ENCODE measurements at places on chromosomes 7 and 10.

- DNase-seq: no peak
These were observed 145.5 kb upstream of the AGR3 start for GRCh38 chr7:17027143-17027788.

GRCh38 chr7:114986190-114987180 is 64.6 kb downstream of the MDFIC start:
- DNase-seq: no peak

DNA sequence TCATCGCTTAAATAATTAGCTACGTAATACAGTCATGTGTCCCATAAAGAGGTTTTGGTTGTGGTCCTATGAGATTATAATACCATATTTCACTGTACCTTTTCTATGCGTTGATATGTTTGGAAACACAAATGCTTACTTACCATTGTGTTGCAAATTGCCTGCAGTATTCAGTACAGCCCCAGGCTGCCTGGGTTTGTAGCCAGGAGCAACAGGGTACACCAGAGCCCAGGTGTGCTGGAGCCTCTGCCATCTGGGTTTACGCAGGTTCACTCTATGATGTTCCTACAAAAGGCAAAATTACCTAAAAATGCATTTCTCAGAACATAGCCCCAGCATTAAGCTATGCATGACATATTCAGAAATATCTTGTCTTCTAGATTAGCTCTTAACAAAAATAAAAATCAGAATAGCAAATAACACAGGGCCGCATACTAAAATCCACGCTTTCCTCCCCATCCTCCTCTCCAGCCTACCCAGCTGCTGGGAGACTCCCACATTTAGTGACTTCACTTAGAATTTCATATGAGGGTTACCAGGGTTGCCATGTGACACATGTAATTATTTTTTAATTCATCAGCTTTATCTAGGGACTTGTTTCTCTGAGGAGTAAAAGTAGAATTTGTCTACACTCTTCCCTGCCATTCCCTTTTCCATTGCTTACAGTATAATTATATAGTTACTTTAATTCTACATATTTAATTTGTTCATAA is 559.0 kb upstream of the ADARB2 start:
- no peak for DNase-seq

GRCh38 chr10:73907841-73908517 is 3.0 kb upstream of the PLAU start:
- DNase-seq: no peak

GRCh38 chr7:136079478-136079892 is 102.3 kb upstream of the MTPN start:
- no peak for DNase-seq

DNA sequence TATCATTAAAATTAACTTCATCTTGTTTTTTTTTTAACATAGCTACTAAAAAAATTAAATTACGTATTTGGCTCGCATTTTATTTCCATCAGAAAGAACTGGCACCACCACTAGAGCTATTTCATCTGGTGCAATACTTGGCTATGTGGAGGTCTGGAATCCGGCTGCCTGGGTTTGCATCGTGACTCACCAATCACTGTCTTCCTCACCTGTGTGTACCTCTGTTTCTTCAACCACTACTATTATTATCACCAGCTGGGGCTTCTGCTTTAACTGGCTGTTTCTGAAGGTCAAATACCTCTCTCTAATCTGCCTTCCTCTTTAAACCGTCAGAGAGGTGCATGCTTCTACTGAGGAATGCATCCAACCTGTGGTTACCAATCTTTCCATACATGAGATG is 6.5 kb downstream of the WDR91 start:
- no peak for DNase-seq

- DNase-seq: no peak
These were observed 57.1 kb upstream of the RHOBTB1 start for GRCh38 chr10:61000769-61001730.

- no peak for DNase-seq
These were observed 367.5 kb downstream of the CCSER2 start for GRCh38 chr10:84695902-84696301.

GRCh38 chr7:90797596-90797995 is 201.5 kb downstream of the CDK14 start:
- DNase-seq: no peak

DNA sequence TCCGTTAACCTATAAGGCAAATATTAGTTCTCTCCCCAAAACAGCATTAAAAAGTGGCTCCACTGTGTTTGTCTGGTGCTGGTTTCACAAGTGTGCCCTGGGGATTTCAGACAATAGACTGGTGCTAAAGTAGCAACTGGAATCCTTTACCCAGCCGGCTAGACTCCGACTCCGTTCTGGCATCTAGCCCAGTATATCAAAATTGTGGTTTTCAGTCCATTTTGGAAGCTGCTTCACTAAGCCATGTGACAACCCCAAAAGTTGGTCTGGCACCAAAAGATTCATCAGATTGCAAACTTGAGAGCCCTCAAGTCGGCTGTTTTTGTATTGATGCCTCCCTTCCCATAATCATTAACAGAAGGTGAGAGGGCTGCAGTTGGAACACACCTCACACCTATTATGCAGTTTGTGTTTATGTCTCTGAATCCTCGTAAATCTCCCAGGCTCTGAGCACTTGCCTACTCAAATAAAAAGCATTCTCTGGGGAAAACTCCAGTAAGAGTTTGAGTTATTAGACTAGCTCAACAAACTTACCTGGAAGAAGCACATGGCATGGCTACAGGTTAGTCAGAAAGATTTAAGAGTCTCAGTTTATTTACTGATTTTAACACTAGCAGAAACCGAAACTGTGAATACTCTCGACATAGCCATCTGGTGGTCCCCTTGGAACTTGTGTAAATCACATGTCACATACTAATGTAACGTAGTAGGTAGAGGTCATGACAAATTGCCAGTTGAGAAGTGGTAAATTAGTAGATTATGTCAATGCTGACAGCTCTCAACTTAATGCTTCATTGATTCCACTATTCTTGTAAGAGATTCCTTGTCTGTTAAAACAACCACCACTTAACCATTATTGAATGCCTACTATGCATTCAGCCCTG is 14.8 kb upstream of the WNT16 start:
- DNase-seq: no peak

DNA sequence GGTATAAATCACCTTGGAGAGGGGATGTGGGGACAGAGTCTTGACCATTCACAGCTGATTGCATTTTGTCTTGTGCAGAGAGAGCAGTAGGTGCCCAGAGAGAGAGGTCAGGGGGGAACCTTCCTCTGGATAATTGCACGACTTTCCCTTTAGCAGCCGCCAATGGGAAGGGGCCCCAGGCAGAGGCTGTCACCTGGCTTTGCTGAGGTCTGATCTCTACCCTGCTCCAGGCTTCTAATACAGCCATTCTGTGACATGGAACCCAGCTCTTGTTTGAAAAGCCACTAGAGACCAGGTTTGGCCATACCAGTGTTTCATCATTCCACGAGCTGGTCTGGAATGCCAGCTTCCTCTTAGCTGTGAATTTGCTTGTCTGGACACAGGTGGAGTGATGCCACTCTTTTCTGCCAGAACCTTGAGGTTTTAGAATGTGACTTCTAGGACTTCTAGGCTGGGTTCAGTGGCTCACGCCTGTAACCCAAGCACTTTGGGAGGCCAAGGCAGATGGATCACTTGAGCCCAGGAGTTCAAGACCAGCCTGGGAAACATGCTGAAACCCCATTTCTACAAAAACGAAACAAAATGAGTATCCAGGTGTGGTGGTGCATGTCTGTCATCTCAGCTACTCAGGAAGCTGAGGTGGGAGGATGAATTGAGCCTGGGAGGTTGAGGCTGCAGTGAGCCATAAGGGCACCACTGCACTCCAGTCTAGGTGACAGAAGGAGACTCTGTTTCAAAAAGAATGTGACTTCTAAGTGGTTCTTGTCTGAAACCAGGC is 159.9 kb downstream of the CAMK1D start:
- no peak for DNase-seq

DNA sequence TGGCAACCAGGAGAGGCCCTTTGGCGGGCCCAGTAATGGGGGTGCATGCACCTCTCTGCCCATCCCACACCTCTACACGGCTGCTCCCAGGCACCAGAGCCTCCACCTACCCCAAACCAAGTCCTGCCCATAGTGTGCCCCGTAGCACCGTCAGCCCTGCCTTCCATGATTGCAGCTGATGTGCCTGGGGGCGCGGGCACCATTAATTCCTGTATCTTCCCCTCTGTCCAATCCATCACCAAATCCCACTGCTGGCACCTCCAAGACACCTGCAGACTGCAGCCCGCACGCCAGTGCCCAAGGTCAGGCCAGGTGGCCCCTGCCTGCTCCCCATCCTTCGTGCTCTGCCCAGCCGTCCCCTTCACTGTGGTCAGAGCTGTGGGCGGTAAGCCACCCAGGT is 533.0 kb downstream of the PTPRN2 start:
- no peak for DNase-seq

GRCh38 chr10:94496010-94496409 is 49.6 kb upstream of the HELLS start:
- DNase-seq: no peak

DNA sequence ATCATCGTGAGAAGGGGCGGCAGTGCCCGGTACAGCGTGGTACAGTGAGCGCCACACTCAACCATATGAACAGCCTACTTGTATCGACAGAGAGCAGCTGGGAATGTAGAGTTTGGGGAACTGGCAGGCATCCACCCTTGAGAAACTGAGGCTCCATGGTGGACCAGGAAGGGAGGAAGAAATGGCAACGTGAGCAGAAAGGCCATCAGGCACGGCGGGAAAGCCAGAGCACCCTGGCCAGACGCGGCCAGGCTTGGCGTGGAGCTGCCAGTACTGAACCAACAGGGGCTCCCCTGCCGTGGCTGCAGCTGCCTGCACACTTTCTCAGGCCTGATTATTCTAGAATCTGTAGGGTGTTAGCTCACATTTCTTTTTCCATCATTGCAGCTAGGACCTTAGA is 442.3 kb downstream of the PTPRN2 start:
- no peak for DNase-seq

- no peak for DNase-seq
These were observed 104.2 kb upstream of the CHST15 start for GRCh38 chr10:124197371-124198124.

GRCh38 chr7:88835147-88835728 is 39.7 kb upstream of the TEX47 start:
- DNase-seq: no peak

- DNase-seq: no peak
These were observed 110.1 kb downstream of the INHBA start for GRCh38 chr7:41592794-41593193.

GRCh38 chr10:116211682-116212081 is 61.3 kb downstream of the GFRA1 start:
- DNase-seq: no peak

DNA sequence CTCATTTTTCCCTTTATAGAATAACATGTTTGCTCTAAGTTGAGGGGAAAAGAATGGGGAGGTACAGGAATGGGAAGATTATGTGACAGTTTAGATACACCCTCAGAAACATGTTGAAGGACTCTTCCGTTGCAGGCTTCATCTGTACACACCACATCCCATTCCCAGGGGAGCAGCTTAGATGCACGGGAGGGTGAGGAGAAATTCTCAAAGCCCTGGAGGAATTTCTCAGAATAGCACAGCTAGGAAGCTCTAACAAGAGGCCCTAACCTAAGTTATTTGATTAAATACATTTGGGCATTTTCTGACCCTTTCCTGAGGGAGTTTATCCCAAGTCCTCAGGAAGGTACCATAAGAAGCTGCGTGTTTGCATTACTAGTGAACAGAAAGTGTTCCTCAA is 660.2 kb upstream of the IGFBP3 start:
- DNase-seq: no peak

GRCh38 chr10:7546385-7546967 is 120.3 kb downstream of the ITIH5 start:
- DNase-seq: no peak

DNA sequence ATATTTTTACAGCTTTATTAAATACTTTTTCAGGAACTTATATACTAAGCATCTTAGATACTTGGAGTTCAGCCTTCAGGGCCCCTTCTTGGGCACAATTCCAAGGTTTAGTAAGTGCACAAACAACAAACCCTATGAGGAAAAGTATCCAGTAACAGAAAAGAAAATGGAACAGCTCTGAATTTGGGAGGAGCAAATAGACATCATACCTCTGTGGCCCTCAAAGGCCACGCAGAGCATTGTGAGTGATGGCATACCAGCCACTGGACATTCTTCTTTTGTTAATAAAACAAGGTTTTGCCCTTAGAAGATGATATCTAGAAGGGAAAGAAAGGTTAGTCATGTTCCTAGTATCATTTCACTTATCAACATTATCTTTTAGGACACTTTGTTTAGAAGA is 46.0 kb downstream of the ST7 start:
- no peak for DNase-seq

GRCh38 chr10:95472304-95473088 is 88.7 kb downstream of the SORBS1 start:
- no peak for DNase-seq

DNA sequence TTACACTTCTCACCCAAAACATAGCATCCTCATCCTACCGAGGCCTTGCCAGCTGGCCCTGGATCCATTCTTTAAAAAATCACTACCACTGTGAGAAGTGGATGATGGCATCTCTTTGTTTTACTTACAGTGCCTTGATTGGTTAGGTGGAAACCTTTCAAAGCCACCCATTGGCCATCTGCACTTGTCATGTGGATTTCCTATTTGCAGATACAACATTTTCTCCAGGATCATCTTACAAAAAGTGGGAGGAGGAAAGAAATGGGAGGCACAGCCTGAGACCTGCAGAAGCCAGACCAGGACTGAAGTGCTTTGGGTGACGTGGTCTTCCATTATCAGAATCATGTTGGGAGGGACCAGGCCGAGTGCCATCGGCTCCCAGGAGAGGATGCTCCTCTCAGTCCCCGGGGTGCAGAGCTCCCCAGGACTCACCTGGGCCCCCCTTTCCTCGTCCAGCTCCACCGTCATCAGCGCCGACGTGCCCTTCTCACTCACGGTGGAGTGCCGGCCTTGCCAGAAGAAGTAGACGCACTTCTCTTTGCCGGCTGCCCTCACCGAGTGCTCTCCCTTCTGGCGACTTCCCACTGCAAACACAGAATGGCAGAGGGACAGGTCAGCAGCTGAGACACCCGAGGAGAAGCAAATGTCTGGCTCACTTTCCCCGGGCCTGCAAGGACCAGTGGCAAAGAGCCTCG is 161.2 kb downstream of the SVIL start:
- no peak for DNase-seq

GRCh38 chr7:125934955-125935354 is 1005.3 kb upstream of the POT1 start:
- no peak for DNase-seq

DNA sequence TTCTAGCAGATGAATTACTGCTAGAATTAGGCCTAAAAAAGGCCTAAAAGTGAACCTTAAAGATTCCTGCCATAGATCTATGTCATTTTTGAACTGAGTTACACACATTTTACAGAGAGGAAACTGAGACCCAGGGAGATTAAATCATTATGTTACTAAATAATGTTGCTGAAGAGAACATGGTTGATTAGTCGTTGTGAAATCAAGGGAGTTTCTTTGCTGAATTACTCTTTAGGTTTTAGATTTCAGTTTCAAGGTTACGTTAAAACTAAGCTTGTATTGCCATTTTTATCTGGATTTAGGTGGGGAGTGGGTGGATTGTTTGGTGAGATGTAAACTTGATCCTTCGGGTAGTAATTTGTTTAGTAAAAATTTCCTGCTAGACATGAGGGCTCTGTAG is 21.3 kb downstream of the CDK14 start:
- no peak for DNase-seq

- no peak for DNase-seq
These were observed 651 bp downstream of the MYO3A start for GRCh38 chr10:25934621-25935139.

Measured in naive thymus-derived CD4-positive, alpha-beta T cell (primary cell).